ENCODE measurements at places on chromosomes 3 and 15.

- H3K27me3 ChIP-seq, result no peaks in the 10 kb centered on the region
- no peak overlapping the region for H3K27ac ChIP-seq
- no peak overlapping the region for H3K4me3 ChIP-seq
- H3K4me1 ChIP-seq, result peaks cover 2% of the 10 kb centered on the region
- no peaks in the 10 kb centered on the region for H3K36me3 ChIP-seq
Measured at GRCh38 chr3:14518893-14519292, 21.2 kb downstream of the GRIP2 start.

DNA sequence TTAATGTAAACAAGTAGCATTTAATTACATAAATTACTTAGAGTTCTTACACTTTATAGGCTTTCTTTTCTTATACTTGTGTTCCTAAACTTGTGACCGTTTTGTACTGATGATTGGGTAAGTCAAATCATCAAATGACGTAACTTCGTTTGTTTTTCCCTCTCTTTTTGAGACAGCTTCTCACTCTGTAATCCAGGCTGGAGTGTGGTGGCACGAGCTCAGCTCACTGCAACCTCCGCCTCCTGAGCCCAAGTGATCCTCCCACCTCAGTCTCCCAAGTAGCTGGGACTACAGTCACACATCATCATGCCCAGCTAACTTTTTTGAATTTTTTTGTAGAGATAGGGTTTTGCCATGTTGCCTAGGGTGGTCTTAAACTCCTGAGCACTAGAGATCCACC is 226.0 kb downstream of the TCF12 start:
- H3K4me3 ChIP-seq, result no peak overlapping the region
- no peak for DNase-seq
- no peaks in the 10 kb centered on the region for H3K27me3 ChIP-seq
- H3K27ac ChIP-seq, result no peak overlapping the region

DNA sequence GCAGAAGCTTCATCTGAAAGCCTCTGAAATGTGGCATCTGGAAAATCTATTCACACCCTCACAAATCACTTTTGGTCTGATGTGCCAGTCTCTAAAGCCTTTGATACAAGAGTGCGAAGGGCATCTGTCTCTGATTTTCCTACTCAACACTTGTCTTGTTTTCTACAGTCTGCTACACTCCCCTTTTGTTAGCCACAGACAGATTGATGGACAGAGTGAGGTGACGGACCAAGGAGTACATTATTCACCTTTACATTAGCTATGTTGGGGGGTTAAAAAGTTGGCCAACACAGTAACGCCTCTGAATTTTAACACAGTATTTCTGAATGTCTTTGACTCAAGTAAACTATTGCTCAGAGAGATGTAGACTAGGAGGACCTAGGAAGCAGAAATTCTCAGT is 63.1 kb downstream of the TNIK start:
- no peaks in the 10 kb centered on the region for H3K4me1 ChIP-seq
- no peak overlapping the region for H3K27ac ChIP-seq
- no peak overlapping the region for H3K4me3 ChIP-seq
- DNase-seq, result no peak
- H3K36me3 ChIP-seq, result no peaks in the 10 kb centered on the region

DNA sequence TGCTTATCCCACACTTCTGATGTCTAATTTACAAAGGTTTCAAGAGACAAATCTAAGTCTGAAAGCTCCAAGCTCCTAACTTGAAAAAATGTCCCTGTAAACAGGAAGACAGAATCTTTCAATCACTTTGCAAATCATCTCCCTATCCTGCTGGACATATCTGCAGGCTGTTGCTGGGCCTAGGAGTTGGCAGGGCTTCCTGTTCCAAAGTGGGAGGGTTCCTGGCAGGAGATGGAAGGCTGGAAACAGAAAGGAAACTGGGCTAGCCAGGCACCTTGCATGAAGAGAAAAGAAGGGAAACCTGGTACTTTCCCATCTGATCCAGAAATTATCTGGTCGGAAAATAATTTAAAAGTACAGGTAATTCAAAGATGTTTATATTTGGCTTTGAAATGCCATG is 227.3 kb upstream of the IL12A start:
- H3K27me3 ChIP-seq, result no peaks in the 10 kb centered on the region
- peak overlapping the region; percentile 96 for H3K27ac ChIP-seq
- no peak overlapping the region for H3K4me3 ChIP-seq
- no peak for DNase-seq

DNA sequence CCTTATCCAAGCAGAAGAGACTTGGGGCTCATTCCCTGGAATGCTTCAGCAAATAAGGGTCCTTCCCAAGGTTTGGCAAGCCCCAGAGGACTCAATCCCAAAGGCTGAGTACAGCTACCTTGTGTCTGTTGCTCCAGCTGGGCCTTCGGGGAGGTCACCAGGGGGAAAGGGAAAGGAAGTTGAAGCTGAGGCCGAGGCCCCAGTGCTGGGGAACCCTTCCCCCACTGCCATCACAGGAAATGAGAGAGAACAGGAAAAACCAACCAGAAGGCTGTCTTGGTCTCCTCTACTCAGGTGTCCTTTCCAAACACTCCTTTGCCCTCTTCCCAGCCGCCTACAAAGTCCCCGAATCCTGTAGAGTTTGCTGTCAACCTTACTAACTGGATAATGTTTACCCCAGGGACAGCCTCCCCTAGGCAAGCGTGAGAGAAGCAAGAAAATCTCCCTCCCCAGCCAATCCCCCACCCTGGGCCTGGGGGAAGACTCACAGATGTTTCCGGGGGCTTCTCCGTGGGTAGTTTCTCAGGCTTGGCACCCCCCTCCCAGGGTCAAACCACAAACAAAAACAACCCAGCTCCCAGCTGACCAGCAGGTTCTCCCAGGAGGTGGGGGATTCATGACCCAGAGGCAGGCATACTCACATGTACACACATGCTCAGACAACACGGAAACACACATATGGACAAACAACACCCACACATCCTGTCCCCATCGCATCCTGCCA is 5.5 kb downstream of the CSRNP1 start:
- H3K27me3 ChIP-seq, result no peaks in the 10 kb centered on the region
- peaks cover 36% of the 10 kb centered on the region for H3K36me3 ChIP-seq
- H3K4me3 ChIP-seq, result peak overlapping the region; percentile 1

GRCh38 chr15:68114356-68114755 is 60.2 kb downstream of the PIAS1 start:
- no peaks in the 10 kb centered on the region for H3K36me3 ChIP-seq
- peak overlapping the region; percentile 2 for H3K4me3 ChIP-seq
- no peaks in the 10 kb centered on the region for H3K27me3 ChIP-seq
- H3K27ac ChIP-seq, result no peak overlapping the region
- peaks cover 27% of the 10 kb centered on the region for H3K4me1 ChIP-seq

GRCh38 chr3:187261541-187261969 is 30.0 kb downstream of the MASP1 start:
- H3K27ac ChIP-seq, result peak overlapping the region; percentile 30
- H3K4me3 ChIP-seq, result no peak overlapping the region
- H3K27me3 ChIP-seq, result no peaks in the 10 kb centered on the region
- H3K4me1 ChIP-seq, result peaks cover 33% of the 10 kb centered on the region
- no peaks in the 10 kb centered on the region for H3K36me3 ChIP-seq

- H3K36me3 ChIP-seq, result no peaks in the 10 kb centered on the region
- no peak overlapping the region for H3K27ac ChIP-seq
- H3K27me3 ChIP-seq, result no peaks in the 10 kb centered on the region
- H3K4me3 ChIP-seq, result no peak overlapping the region
Measured at GRCh38 chr3:126996905-126997304, 14.0 kb downstream of the PLXNA1 start.

- H3K27me3 ChIP-seq, result no peaks in the 10 kb centered on the region
- no peak overlapping the region for H3K4me3 ChIP-seq
- no peaks in the 10 kb centered on the region for H3K4me1 ChIP-seq
- DNase-seq, result no peak
- no peaks in the 10 kb centered on the region for H3K36me3 ChIP-seq
Measured at GRCh38 chr3:40152482-40153133, 156.9 kb upstream of the EIF1B start.

- no peaks in the 10 kb centered on the region for H3K36me3 ChIP-seq
- no peak for DNase-seq
- H3K4me1 ChIP-seq, result no peaks in the 10 kb centered on the region
Measured at GRCh38 chr15:36428102-36428845, 151.2 kb upstream of the CDIN1 start.

GRCh38 chr15:68152342-68152741 is 52.8 kb downstream of the CALML4 start:
- DNase-seq, result no peak
- peaks cover 10% of the 10 kb centered on the region for H3K4me1 ChIP-seq
- no peak overlapping the region for H3K27ac ChIP-seq
- no peaks in the 10 kb centered on the region for H3K27me3 ChIP-seq

DNA sequence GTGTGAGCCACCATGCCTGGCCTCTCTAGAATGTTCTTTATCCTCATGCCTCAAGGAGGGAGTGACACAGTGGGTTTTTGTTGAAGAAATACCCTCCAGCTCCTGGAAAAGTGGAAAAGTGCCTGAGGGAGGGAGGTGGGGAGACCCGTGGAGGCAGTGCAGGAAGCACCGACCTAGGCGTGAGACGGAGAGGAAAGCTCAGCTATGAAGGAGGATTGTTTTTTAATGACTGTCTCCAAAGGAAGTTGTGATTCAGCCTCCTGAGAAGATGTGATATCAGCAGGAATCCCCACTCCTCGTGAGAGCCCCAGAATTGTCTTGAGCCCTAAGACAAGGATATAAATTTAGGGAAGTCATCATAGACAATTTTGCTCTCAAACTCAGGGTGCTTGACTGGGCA is 21.7 kb downstream of the RPLP1 start:
- H3K36me3 ChIP-seq, result no peaks in the 10 kb centered on the region
- H3K4me3 ChIP-seq, result no peak overlapping the region
- DNase-seq, result no peak

- H3K4me1 ChIP-seq, result no peaks in the 10 kb centered on the region
- no peak overlapping the region for H3K27ac ChIP-seq
- DNase-seq, result no peak
- no peak overlapping the region for H3K4me3 ChIP-seq
- no peaks in the 10 kb centered on the region for H3K27me3 ChIP-seq
Measured at GRCh38 chr3:157275832-157276231, 115.9 kb upstream of the CCNL1 start.

DNA sequence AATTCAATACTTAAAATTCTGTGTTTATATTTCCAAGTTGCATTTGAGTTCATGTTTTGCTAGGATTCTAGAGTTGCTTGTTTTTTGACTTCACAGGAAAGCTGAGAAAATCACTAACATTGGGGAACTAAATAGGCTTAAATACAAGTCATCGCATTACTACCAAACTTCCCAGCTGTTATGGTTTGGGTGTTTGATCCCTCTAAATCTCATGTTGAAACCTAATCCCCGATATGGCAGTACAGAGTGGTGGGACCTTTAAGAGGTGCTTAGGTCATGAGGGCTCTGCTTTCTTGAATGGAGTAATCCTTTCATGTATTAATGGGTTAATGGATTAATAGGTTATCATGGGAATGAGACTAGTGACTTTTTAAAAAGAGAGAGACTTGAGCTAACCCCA is 77.2 kb upstream of the ARPP21 start:
- no peaks in the 10 kb centered on the region for H3K4me1 ChIP-seq
- no peak for DNase-seq
- H3K27me3 ChIP-seq, result no peaks in the 10 kb centered on the region
- H3K36me3 ChIP-seq, result no peaks in the 10 kb centered on the region
- no peak overlapping the region for H3K4me3 ChIP-seq

DNA sequence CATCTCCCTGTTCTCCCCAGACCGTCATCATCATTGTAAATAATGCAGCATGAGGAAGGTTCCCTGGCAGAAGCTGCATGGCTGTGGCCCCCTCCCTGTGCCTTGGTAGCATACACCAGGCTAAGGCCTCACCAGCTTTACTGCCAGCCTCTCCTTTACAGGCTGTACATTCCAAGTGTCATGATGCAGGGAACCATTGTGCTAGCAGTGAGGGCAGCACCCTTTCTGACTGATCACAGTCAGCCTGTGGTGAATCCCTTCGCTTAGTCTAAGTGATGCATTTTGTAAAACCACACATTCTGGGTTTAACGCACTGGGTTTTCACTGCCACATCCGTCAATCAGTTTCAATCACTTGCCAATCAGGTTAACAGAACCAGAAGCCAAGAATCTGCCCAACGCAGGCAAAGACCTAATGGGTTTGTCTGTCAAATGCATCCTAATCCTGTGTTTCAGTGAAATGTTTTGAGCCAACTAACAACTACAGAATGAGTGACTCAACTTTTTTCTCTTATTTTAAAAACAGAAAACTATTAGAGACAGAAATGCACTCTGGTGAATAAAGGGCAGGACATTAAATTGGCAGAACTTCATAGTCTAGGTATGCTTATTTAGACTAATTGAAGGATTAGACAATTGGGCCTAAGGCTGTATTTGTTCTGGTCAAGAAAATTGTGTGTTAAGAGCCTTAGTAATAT is 225.9 kb upstream of the DPH6 start:
- H3K36me3 ChIP-seq, result no peaks in the 10 kb centered on the region
- no peaks in the 10 kb centered on the region for H3K4me1 ChIP-seq
- DNase-seq, result no peak
- no peak overlapping the region for H3K27ac ChIP-seq
- no peak overlapping the region for H3K4me3 ChIP-seq
- H3K27me3 ChIP-seq, result no peaks in the 10 kb centered on the region

DNA sequence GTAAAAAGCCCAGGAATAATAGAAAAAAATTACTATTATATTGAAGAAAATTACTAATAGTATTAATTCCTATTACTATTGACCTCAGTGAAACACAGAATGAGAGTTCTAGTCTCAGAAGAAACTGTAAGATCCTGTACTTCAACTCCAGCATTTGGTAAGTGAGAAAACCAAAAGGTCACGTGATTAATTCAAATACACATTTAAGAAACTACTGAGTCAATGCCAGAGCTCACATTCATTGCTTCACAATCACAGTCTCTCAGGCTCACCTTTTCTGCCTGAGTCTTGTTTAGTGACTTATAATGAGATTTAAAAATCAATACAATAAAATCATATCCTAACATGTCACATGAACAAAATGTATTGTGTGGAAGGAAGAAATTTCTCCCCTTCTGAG is 556.1 kb downstream of the FGF12 start:
- H3K36me3 ChIP-seq, result no peaks in the 10 kb centered on the region
- no peak overlapping the region for H3K27ac ChIP-seq
- no peaks in the 10 kb centered on the region for H3K4me1 ChIP-seq
- no peak overlapping the region for H3K4me3 ChIP-seq
- DNase-seq, result no peak

GRCh38 chr15:83010709-83011270 is 649 bp downstream of the C15orf40 start:
- H3K27ac ChIP-seq, result peak overlapping the region; percentile 84
- H3K4me3 ChIP-seq, result peak overlapping the region; percentile 71
- H3K27me3 ChIP-seq, result no peaks in the 10 kb centered on the region
- no peak for DNase-seq
- peaks cover 32% of the 10 kb centered on the region for H3K36me3 ChIP-seq

DNA sequence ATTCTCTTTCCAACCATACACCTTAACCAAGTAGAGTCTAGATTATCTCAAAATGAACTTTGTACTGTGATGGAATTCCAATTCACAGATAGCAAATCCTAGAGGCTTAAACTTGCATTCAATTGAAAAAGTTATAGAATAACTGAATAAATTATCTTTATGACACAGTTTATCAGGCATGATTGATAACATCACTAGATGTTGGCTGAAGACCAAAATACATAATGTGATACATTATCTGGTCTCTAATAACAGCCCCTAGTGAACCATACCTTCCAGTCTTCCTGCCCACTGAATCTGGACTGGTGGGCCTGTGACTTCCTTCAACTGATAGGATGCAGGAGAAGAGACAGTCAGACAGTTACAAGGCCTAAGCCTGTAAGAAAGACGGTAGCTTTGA is 165.2 kb upstream of the CMC1 start:
- no peak overlapping the region for H3K4me3 ChIP-seq
- no peak for DNase-seq
- H3K36me3 ChIP-seq, result no peaks in the 10 kb centered on the region
- H3K27me3 ChIP-seq, result no peaks in the 10 kb centered on the region
- H3K27ac ChIP-seq, result no peak overlapping the region
- H3K4me1 ChIP-seq, result no peaks in the 10 kb centered on the region

GRCh38 chr3:164912916-164913315 is 165.4 kb downstream of the SI start:
- no peak for DNase-seq
- H3K4me3 ChIP-seq, result no peak overlapping the region
- H3K4me1 ChIP-seq, result no peaks in the 10 kb centered on the region
- H3K36me3 ChIP-seq, result no peaks in the 10 kb centered on the region
- H3K27me3 ChIP-seq, result no peaks in the 10 kb centered on the region
- H3K27ac ChIP-seq, result no peak overlapping the region
